ENCODE measurements at places on chromosomes 7 and 10.

GRCh38 chr10:96833220-96834001, 1.3 kb downstream of the LCOR start:
- DNase-seq: peak; percentile 17

GRCh38 chr10:96645191-96645721, 58.4 kb upstream of the TM9SF3 start:
- DNase-seq: no peak

GRCh38 chr7:158443688-158444483, 143.7 kb downstream of the PTPRN2 start:
- no peak for DNase-seq

- DNase-seq: no peak
These were observed 60.9 kb downstream of the TMEM130 start for GRCh38 chr7:98808751-98809460.

DNA sequence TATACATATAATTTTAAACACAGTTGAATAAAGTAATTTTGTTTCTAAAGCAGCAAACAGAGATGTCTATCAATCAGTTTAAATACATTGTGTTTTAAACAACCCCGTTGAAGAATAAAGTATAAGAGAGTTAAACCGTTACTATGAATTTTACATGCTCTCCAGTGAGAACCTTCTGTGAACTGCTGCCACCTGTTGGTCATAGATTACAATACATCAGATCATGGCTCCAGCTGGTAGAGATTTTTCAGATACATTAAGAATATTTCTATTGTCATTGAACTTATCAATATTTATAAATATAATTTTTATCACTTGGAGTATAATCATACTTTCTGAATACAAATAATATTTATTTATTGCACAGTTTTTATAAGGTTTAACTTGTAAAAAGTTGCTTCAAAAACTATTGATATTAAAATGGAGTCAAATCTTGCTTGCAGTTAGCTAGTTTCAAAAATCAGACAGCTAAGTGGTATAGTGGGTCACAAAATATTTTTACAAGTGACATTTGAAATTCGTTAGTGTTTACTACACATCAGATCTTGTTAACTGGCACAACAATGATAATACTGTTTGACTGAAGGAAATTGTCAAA, 561.2 kb upstream of the PHF14 start:
- DNase-seq: no peak

- no peak for DNase-seq
These were observed 17.3 kb downstream of the MGAM start for GRCh38 chr7:142012825-142013511.

GRCh38 chr10:5560817-5561703, 36.3 kb downstream of the CALML3 start:
- DNase-seq: no peak

DNA sequence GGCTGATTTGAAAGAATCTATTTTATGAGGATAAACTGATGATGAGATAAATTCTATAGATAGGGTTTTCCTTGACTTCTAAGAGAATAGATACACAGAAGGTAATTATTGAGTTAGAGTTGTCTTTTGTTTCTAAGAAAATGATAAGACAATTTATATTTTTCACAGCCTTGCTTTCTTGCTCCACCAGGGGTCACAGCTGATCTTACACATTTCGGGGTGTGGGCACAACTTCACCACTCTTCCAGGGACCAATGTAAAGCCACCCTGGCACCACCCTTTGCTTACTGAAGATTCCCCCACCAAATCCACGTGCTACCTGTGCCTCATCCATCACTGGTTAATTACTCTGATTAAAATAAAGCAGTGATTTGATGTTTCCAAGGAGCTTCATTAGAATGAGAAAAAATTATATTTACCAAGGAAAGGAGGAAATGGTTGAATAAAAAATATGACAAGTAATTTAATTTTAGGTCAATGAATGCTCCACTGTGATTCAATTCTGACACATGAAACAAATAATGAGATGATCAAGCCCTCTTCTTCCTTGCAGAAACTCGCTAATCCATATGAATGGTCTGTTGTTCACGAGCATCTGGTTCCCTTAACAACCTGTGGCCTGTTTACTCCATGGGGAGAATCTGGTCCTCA, 177.3 kb upstream of the TNS3 start:
- no peak for DNase-seq

DNA sequence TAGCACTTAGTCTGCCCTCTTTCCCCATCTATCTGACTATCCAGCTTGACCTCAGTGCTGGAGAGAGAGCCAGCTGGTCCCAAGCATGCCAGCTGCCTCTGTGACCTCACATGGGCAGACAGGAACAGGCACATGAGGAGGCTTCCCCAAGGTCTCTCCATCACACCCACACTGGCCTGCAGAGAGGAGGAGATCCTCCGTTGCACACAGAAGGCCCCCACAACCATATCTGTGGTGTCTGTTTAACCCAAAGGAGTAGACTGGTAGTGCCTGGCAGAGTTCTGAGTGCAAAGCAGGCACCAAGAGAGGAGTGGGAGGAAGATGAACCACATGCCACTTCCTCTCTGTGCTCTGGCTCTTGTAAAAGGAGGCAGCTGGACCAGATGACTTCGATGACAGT, 4.8 kb upstream of the ANK3 start:
- DNase-seq: no peak

DNA sequence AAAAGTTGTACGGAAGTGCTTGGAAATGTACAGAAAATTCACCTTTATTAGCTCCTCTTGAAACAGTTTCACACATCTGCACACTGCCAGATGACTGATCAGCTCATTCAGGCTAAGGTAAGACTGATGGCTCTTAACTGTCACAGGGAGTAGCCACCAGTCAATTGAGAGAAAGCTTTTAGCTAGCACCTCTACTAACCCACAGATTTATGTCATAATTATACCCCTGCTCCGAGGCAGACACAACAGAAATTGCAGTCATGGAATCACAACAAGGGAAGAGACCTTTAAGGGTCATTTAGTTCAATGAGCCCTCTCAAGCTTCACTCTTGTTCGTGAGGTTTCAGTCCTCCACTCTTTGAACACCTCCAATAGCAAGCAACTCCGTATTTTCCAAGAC, 235.4 kb downstream of the TRIL start:
- no peak for DNase-seq

- no peak for DNase-seq
These were observed 78.9 kb downstream of the FOXL3 start for GRCh38 chr7:368651-369475.

DNA sequence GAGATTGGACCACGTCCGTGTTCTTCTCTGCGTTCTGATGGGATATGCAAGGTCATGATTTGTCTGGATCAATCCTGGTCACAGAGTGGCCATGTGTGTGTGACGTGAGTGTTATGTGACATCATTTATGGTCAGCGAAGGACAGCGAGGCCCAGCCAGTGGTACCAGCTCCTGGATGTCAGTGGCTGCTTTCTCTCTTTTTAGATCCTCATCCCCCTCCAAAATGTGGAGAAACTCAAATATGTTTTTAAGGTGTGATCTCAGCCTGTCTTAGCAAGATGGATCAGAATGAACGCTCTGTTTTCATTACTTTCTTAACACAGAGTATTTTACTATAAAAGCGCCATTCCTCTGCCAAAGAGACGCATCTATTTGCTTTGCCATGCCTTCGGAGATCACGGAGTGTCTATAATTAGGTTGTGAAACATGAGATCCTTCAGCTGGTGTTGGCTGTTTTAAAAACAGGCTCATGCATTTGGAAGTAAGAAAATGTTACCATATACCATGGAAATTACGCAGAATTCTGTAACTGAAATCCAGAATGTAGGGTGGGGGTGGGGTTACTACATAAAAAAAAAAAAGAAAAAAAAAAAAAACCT, 245.5 kb upstream of the TCERG1L start:
- DNase-seq: no peak

- DNase-seq: no peak
These were observed 29.4 kb upstream of the SLF2 start for GRCh38 chr10:100883312-100883821.

DNA sequence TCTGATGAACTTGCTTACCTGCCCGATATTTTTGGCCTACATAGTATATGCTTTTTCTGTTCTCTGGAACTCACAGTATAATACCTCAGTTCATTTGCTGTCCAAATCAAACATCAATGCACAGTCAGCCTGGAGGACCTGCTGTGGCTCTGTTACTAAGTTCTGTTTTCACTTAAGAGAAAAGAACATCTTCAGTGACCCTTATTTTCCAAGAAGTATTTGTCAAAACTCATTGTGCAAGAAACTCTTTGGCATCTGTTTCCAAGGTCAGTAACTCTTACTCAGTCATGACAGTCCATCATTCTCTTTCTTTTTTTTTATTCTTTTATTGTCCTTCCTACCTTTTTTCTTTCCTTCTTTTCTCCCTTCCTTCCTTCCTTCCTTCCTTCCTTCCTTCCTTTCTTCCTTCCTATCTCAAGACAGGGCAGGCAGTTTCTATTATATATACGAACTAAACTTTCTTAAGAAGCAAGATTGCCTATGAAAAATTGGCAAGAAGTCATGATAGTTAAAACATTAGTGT, 37.8 kb upstream of the SEM1 start:
- no peak for DNase-seq

DNA sequence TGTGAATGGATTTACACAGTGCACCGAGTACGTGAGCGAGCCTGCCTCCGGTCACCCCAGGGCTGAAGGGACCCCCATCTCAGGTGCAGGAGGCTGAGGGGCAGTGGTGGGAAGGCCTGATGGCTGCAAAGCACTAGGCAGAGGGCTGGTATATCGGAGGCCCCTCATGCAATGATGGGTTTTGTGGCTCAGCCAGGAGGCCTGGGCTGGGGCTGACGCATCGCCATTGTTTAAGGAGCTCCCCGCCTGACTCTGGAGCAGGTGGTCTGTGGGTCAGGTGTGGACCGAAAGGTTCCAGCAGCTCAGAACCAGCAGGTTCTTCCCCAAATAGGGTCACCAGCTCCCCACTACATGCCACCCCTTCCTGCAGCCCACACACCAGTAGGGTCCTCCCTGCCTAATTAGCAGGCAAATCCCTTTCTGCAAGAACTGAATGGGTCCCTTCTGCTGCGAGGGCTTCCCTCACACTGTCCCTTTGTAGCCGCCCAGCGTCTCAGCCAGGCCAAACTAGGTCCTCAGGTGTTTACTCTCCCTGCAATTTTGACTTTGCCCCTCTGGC, 33.0 kb downstream of the OAT start:
- no peak for DNase-seq

DNA sequence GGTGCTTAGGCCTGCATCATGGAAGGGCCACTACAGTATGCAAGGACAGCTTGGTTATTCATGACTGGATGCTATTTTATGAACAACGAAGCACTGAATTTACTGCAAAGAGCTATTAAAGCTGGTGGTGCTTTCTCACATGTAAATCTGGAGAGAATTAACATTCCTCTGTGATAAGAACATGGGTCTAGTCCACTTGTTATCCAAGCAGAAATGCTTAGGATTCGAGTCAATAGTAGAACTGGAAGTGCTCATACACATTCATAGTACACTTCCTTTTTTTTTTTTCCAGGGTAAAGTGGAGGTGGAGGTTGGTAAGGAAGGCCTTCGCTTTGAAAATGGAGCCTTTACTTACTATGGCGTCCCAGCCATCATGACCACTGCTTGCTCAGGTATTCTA, 35.0 kb downstream of the CNNM1 start:
- DNase-seq: peak; percentile 85

GRCh38 chr10:86440874-86441843, 74.6 kb upstream of the GRID1 start:
- peak; percentile 69 for DNase-seq

GRCh38 chr10:27369880-27370279, 129.3 kb upstream of the ACBD5 start:
- peak; percentile 31 for DNase-seq

DNA sequence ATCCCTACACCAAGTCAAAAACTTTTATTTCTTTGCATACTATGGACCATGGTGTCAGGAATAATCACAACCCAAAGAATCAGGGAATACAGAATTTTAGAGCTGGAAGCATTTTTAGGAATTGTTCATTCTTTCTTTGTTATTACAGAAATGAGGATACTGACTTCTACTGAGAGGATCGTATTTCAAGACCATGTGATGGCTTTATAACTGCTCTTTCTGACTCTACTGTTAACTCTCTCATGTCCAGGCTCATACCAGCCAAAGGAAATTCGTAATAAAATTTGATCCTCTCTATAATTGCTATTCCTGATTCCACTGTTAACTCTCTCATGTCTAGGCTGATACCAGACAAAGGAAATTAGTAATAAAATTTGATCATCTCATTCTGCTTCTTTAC, 1050.9 kb upstream of the C7orf33 start:
- no peak for DNase-seq

DNA sequence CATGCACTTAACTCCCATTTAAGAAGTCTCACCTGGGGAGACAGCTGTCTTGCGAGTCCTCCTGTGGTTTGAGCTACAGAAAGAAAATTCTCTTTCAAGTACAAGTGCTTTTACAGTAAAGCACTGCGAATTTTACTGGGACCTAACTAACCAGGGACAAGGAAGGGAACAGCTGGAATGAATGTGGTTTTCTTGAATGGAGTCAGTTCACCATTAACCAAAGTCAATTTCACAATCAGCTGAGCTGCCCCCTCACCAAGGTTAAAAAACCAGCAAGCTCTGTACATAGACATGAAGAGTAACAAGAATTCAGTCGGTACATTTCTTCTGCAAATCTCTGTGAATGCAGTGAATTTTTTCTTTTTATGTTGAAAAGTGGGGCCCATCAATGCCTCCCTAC, 56.3 kb downstream of the GFRA1 start:
- no peak for DNase-seq

DNA sequence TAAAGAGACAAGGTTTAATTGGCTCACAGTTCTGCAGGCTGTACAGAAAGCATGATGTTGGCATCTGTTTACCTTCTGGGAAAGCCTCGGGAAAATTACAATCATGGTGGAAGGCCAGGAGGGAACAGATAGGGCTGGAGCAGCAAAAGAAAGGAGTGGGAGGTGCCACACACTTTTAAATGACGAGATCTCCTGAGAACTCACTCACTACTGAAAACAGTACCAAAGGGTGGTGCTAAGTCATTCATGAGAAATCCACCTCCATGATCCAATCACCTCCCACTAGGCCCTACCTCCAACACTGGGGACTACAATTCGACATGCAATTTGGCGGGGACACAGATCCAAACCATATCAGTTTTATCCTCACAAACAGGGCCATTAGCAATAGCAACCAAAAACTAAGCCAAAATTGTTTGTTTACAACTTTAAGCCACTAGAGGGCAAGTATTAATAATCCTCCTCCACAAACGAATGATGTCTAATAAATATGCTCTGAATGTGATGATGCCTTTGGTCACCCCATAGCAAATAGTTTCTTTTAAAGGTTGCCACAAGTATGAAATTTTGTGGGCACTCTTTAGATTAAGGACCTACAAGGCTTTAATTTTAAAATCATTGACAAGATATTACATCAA, 129.2 kb upstream of the NRBF2 start:
- peak; percentile 15 for DNase-seq

DNA sequence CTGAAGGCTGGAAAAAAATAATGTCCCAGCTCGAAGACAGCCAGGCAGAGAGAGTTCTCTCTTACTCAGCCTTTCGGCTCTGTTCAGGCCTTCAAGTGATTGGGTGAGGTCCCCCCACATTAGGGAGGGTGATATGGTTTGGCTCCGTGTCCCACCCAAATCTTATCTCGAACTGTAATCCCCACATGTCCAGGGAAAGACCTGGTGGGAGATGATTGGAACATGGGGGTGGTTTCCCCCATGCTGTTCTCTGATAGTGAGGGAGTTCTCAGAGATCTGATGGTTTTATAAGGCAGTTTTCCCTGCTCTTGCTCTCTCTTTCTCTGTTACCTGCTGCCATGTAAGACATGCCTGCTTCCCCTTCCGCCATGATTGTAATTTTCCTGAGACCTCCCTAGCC, 36.6 kb upstream of the LEP start:
- DNase-seq: no peak

Measured in AG08395 (cell line).